H1 (cell line): ENCODE measurements at places on chromosomes 12 and 14.
A peak's percentile ranks its signal among the peaks of the same experiment; 100 is the strongest.

GRCh38 chr14:75156901-75157300 lies 19.5 kb downstream of the TMED10 start:
- DNase-seq, result no peak

GRCh38 chr12:116210131-116210530 lies 67.4 kb downstream of the MED13L start:
- DNase-seq, result no peak

DNA sequence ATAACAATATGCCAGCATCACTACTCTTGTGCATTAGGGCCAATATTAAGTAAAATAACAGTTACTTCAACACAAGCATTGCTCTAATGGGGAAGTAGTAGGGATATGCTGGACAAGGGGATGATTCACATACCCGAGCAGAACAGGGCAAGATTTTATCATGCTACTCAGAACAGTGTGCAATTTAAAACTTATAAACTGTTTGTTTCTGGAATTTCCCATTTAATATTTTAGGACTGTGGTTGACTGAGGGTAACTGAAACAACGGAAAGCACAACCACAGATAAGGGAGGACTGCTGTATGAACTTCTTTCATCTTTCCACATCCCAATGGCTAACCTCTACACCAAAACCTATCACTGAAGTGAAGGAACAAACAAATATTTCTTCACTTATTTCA lies 36.8 kb downstream of the SARNP start:
- no peak for DNase-seq

GRCh38 chr12:109154451-109155438 lies 38.4 kb downstream of the ACACB start:
- peak; percentile 90 for DNase-seq

DNA sequence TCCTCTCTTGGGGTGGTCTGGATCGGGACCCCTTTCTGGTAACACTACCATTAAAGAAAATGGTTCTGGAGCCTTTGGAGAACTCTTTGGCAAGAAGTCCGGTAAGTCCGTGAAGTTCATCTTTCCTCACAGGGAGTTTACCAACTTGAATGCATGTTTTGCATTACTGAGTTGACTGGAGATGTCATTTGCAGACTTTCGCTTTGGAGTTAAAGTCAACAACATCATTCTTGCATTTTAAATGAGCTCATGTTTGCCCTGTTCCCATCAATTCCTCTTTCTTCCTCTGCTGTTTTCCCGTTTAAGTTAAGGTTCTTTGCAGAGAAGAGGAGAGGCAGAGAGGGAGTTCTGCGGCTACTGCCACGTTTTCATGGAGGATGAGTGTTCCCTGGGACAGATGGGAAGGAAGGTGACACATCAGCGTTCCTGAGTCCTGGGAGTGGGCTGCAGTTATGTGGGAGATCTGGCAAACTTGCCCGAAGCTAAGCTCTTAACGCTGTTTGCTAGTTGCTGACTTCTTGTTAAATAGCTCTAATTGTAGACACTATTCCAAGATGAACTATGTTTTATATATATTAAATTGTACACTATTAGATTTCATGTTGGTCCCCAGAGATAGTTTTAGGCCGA lies 18.8 kb upstream of the PRICKLE1 start:
- no peak for DNase-seq

DNA sequence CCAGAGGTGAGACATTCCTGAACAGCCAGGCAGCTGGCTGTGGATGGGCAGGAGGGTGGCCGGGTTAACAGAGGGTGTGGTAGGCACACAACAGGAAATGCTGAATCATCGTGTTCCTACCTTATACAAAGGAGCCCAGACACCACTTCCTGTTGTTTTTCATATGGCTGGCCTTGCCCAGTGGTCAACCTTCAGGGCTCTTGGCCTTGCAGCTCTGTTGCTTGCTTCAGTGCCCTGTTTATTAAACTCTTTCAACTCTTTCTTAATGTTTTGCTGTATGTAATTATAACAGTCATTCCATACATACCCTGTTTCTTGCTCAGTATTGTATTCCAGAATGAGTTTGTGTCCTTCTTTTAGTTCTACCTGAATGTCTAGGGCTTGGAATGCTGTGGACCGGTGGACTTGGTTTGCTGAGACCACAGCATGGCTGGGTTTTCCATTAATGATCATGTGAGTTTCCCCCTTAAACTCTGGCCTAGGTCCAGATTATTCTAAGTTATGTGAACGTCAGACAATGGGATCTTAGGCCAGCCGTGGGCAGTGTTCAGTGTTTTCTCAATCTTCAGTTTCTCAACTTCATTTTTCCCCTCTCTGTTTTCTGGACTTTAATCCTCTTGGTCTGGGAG lies 11.9 kb downstream of the CFAP54 start:
- DNase-seq, result no peak

DNA sequence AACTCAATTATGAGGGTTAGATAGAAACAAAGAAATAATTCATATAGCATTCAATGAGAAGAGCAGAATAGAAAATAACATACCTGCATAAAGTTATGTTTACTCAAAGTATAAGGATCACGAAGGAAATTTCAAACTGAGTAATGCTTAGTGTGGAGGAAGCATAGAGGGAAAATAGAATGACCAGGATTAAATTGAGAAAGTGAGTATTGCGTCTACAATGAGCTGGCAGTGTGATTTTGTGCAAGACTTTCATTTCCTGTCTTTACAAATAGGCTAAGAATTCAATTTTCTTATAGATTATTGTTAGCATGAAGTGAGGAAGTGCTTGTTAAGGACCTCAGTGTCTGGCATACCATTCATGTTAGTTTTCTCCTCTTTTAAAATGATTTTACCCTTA lies 12.0 kb downstream of the ADGRD1 start:
- no peak for DNase-seq

GRCh38 chr12:13229504-13229903 lies 33.0 kb downstream of the EMP1 start:
- no peak for DNase-seq

DNA sequence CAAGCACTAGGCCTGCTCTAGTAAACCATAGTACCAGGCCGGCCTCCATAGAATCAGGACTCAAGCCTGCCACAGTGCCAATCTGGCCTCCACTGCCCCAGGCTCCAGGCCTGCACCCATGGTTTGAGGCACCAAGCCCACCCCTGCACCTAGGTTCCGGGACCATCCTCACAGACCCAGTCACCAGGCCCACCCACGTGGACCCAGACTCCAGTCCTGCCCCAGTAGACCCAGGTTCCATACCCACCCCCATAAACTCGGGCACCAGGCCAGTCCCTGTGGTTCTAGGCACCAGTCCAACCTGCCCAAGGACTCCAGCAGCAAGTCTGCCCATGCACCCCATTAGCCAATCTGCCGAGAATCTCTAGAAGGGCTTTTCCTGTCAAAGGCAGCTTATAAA lies 501.8 kb upstream of the TMPO start:
- no peak for DNase-seq

DNA sequence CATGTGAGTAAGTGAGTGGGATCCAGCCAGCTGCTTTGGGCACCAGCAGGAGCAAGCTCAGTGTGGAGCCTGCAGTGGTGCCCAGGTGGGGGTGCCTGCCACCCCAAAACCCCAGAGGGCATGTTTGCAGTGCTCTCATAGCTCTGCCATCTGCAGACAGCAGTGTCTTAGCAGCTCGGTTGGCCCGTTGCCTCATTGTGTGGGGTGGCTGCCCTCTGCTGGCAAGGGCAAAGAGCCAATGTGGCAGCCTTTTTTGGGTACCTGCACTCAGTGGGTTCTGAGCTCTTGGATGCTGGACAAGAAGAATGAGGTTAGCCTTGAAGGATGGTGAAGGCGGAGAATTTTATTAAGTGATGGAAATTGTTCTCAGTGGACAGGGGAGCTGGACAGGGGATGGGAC lies 52.3 kb downstream of the NEUROD4 start:
- peak; percentile 82 for DNase-seq

GRCh38 chr12:107525063-107525718 lies 160.4 kb upstream of the PWP1 start:
- DNase-seq, result no peak

DNA sequence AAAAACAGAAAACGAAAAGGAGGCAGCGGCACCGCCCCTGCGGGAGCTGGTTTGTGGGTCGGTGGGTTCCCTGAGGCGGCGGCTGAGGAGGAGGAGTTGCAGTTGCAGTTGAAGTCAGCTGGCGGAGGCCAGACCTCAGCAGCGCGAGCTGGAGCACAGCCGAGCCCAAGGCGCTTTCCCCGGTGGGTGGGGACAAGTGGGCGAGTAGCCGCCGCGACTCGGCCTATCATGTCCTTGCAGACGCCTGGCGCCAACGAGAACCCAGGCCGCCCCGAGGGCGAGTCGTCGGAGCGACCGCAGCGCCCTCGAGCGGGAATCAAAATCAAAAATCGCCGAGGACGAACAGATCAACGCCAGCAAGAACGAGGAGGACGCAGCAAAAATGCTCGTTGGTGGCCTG lies 12.7 kb upstream of the CLEC1A start:
- DNase-seq, result no peak

- DNase-seq, result no peak
Observed at GRCh38 chr14:37037636-37038387, 134.6 kb downstream of the SLC25A21 start.

GRCh38 chr14:30387871-30388270 lies 171.1 kb upstream of the G2E3 start:
- no peak for DNase-seq

DNA sequence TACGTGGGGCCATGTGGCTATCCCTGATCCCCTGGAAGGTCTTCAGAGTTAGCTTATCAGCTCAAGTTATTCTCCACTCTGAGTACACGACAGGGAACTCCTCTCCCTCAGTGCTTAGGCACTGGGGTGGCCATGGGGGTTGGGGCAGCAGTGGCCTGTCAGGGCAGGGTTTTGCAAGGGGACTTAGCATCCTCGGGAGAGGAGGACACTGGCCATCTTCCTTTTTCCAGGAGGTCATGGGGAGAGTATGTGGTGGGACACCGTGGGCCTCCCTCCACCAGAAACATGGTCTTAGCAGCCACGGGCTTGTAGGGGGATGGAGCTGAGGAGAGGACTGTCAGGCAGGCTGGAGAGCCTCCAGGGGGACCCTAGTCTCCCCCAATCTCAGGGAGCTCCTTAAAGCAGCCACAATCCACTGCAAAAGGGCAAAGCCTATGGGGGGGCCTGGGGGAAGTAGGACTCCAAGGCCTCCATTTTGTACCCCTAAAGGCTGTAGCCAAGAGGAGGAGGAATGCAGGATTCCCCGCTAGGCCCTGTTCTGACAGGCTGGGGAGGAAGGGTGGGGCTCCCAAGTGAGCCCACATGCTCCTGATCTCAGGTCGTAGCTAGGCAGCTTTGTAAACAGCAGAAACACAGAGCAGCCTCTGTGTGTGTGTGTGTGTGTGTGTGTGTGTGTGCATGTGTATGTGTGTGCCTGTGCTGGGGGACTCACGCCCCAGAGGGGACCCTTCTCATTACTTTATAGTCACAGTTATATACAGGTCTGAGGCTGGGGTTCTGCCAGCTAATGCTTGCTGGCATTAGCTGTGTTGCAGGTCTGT lies 36.6 kb downstream of the KRT80 start:
- no peak for DNase-seq

GRCh38 chr12:67274186-67274585 lies 5.0 kb downstream of the CAND1 start:
- no peak for DNase-seq

DNA sequence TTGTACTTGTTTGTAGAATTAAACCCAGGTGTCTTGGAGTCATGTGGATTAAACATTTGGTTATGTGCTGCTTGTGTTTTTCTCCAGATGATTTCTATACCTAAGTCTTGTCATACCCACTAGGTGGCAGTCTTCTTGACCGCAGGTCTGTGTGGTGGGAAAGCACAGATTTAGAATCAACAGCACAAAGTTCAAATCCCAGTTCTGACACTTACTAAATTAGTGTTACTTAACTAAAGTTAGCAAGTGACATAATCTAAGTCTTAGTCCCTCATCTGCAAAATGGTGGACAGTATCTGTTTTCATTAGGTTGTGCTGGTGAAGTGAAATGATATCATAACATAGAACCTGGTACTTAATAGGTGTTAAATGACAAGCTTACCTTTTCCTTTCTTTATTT lies 151.0 kb upstream of the ARHGAP5 start:
- DNase-seq, result no peak

DNA sequence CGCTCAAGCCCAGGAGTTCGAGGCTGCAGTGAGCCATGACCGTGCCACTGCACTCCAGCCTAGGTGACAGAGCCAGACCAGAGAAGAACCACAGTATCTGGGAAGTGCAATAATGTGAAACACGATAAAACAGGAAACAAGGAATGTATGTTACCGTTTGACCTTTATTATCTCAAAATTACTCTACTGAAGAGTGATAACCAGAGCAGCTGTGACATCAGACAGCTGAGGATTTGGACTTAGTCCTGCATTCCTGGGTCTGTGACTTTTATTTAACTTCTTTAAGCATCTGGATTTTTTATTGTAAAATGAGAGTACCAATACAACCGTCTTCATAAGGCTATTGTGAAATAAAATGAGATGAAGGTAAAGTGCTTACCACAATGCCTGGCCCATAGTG lies 205.7 kb downstream of the EGLN3 start:
- no peak for DNase-seq

- DNase-seq, result no peak
Observed at GRCh38 chr12:51890511-51891171, 2.7 kb downstream of the ANKRD33 start.

GRCh38 chr14:104929268-104930230 lies 4.9 kb downstream of the PLD4 start:
- DNase-seq, result no peak

DNA sequence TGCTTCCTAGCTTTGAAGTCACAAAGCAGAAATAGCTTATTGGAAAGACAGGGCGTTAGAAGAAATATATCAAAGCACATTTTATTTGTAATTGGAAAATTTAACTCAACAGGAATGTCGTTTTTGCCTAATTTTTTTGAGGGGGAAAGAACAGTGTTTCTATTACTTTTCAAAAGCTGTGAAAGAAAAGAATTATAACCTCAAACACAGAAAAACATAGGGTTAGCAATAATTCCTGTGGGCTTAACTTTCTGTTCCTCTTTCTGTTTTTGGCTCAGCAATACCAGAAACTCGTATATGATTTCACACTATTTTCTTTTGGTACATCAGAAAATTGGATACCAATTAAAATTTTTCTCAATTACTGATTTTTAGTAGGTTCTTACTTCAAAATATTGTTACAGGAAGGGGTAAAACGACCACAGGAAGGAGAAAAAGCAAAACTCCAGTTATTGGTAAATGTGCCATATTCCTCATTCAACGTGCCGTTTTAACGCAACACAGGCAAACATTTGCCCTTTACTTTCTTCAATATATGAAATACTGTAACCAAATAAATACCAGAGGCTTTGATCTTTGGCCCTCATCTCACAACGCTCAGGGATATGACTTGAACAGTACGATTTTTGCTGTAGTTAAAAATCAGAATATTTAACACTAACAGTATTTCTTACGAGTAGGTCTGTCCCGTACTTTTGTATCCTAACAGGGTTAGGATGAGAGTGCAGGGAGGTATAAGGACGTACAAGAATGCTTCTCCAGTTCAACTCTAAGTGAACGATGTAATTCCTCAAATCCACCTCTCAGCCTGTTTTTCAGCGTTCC lies 1.3 kb upstream of the RNU6-7 start:
- DNase-seq, result no peak

- no peak for DNase-seq
Observed at GRCh38 chr12:26636710-26637328, 196.2 kb downstream of the ITPR2 start.

GRCh38 chr12:4530160-4530559 lies 8.5 kb upstream of the RAD51AP1 start:
- DNase-seq, result no peak
